Naive B cell (primary cell): ENCODE measurements at places on chromosomes 11 and 22.

GRCh38 chr11:76610871-76611475, 59.6 kb downstream of the LRRC32 start:
- no peak for DNase-seq

DNA sequence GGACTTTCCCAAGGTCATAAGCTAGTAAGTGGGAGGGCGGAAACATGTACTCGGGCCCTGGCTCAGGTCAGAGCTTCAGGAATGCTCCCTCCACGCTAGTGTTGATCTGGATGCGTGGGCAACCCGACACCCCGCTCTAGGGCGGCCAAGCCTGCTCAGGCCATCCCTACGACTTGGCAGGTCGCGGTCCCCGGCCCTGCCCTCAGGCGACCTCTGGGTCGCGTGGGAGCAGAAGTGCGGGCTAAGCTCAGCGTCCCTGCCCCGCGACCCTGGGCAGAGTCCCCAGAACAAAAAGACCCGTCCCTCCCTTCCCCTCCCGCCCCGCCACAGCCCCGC, 781 bp upstream of the TEF start:
- DNase-seq, result no peak

DNA sequence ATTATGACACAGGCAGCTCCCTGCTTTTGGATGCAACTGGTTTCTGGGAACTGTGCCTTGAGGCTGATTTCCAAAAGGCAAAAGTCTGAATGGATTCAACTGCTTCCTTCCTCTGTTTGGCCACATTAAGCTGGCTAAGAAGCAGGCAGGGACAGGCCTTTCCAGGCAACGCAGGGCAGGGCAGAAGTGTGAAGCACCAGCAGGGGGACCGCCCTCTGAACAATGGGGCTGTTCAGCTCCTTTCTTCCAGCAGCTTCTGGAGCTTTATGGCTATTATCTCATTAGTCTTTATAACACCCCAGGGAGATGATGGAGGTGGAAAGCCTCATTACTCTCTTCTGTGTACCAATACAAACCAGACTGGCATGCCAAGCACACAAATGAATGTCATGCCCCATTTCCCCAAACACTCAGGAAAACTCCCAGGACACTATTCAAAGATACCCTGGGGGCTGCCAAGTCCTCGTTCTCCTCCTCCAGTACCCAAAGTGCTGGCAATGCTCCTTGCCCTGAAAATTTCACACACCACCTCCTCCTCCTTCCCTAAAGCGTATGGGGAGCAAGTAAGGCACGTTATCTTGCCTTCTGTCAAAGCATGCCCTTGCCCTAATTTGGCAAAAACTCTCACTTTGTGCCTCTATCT, 21.3 kb downstream of the MORC2 start:
- no peak for DNase-seq

DNA sequence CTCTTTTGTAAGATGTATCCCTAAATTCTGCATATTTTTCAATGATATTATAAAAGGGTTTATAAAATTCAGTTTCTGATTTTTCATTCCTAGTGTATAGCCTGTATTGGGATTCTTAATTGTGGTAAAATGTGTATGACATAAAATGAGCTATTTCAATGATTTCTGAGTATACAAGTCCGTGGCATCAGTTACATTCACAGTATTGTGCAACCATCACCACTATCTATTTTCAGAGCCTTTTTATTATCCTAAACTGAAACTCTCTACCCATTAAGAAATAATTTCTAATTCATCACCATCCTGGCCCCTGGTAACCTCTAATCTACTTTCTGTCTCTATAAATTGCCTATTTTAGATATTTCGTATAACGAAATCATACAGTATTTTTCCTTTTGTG, 39.8 kb downstream of the EIF3F start:
- DNase-seq, result no peak

GRCh38 chr11:69153661-69154060, 2.1 kb upstream of the SMIM38 start:
- DNase-seq, result no peak

- no peak for DNase-seq
These were observed 33.5 kb downstream of the TOM1 start for GRCh38 chr22:35333220-35333619.

GRCh38 chr11:93216511-93217101, 18.8 kb upstream of the SLC36A4 start:
- DNase-seq, result no peak

GRCh38 chr11:106706355-106706754, 311.9 kb downstream of the GUCY1A2 start:
- no peak for DNase-seq

- DNase-seq, result no peak
These were observed 26.4 kb downstream of the C11orf91 start for GRCh38 chr11:33674035-33674814.

DNA sequence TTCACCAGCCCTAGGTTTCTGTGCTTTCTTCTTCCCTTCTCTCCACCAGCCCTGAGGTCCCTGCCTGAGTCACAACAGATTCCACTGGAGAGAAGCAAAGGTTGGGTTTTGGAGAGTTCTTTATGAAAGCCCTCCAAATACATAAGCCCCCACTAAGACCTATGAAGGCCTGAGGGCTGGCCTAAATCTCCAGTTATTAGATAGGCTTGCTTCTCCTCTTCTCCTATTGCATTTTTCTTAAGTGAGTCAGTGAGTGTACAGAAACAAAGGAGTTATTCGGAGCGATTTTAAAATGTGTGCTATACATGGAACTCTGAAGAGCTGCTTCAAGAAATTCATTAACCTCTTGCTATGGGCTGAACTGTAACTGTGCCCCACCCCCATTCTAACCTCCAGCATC, 1057.3 kb downstream of the OPCML start:
- DNase-seq, result no peak

DNA sequence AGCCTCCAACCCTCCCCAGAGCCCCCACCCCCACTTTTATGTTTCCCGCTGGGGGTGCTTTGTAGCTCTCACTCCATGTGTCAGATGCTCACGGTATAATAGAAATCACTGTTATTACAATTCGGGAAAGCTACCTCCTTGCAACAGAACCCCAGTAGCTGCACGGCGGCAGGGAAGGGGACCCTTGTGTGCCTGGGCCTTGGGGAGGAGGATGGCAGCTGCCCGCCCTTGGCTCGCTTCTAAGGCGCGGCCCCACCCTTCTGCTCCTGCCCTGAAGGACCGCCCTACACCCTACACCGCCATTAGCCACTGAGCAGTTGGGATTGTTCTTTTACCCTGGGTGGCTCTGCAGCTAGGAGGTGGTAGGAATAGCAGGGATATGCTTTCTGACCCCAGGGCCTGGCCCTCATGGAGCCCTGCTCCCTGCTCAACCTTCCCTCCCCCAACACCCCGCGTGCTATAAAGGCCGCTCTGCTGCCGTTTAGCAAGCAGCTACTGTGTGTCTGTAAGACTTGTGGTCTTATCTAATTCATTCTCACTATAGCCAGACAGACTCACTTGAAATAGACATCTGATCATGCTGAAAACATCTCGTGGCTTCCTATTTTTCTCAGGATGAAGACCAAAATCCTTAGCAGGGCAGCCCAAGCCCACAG, 219.7 kb downstream of the CEP164 start:
- DNase-seq, result no peak

GRCh38 chr11:71286701-71287643, 34.6 kb upstream of the SHANK2 start:
- DNase-seq, result no peak

GRCh38 chr11:75158696-75159150, 7.8 kb downstream of the SLCO2B1 start:
- DNase-seq, result no peak

DNA sequence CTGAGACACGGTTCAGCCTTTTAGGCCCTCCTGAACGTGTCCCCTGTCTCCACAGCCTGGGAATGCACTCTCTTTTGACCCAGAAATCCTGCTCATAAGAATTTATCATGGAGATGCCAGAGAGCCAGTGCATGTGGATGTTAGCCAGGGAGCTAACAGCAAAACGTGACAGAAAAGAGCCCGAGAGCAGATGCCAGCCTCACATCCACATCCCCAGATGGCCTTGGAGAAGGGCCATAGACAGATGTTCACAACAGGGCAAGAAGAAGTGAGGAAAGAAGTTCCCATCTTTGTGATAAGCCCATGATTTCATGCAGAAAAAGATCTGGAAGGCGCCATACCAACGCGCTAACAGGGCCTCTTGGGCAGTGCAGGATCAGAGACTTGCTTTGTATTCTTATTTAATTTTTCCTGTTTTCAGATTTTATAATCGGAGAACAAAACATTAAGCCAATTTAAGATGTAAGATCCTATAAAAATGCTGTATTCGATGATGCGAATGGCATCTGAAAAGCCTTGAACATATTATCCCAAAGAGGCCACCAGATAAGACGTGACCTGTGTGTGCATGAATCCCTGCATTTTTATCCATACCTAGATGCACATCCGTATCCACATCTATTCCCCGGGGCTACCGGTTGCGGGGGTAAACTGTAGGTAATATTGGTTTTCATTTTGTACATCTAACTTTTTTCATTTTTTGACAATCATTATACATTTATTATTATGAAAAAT, 48.7 kb downstream of the IGLL5 start:
- DNase-seq, result no peak

DNA sequence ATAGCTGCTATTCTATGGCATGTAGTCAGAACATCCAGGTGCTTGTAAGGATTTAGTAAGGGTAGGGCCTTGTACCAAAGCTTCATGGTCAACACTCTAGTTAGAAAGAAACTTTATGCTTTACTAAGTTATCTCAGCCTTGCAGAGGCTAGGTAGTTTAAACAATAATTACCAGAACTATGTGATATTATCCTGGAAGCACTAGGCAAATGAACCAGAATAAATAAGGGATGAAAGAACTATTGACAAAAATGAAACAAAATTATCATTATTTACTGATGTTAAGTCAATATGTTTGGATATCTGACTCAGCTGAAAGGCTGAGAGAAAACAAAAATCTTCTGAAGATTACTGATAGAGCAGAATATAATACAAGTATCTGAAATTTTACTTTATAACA, 1089.1 kb upstream of the RAG2 start:
- DNase-seq, result no peak

DNA sequence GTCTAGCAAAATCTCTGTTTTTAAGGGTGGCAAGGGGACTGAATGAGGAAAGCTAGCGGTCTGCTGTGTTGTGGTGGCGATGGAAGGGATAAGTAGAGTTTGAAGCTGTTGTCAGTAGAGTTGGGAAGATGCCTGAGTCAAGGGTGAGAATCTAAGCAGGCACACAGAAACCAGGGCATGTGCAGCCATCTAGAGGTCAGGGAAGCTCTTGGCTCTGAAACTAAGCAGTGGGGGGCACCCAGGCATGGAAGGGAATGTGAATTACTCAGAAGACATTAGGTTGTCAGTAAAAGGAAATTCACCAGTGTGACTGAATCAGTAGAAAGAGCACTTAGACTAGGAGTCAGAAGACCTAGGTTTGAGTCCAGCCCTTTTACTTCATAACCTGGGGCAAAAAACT, 15.4 kb downstream of the BMAL1 start:
- no peak for DNase-seq

DNA sequence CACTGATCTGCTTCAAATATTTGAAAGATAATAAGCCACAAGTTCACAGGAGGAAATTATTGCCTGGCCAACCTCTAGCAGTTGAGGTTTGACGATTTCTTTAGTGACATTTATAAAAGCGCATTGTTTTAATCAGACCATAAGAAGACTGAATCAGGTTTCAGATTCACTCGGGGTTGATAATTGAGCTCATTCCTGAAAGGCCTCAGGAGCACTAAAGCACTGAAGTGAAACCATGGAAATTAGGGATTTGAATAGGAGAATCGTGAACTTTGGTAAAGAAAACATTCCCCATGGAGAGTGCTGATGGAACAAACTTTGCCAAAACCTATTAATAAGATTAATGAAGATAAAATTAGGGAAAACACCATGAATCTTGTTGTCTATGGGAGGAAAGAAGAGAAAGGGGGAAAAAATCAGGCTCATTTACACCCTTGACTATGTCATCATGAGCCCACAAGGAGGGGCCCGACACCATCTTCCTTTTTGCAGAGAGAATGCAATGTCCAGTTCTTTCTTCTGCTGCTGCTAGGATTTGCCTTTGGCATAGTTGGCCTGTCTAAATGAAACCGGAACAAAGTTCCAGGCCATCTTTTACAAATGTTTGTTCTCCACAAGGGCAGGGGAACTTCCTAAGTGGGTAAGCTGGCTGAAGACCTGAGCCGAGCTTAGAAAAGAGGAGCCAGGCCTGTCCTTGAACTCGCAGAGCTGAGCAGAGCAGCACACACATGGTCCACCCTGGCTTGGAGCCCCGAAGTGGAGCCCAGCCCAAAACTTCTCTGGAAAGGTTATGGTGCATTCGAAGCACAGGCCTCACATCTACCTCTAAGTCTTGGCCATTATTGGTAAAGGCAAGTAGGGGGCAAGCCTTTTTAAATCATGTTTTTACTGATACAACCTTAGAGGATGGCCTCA, 56.1 kb upstream of the EIF3M start:
- DNase-seq, result no peak

DNA sequence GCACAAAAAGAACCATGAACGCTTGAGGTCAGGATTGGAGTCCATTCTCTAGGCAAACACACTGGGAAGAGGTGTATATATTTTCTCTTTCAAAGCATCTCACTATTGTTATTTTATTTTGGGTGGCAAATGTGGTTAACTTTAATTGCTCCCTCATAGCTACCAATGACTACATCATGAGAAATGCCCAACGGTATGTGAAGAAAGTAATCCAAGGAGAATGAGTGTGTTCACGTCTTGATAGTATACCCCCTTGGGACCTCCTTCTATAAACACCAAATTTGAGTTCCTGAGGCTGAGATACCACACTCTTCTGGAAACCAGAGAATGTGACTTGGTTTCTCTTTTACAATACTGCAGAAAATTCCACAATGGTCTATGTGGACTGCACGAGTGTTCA, 15.8 kb downstream of the OR8D1 start:
- no peak for DNase-seq

GRCh38 chr22:18013947-18014346, 10.4 kb downstream of the MICAL3 start:
- DNase-seq, result no peak

DNA sequence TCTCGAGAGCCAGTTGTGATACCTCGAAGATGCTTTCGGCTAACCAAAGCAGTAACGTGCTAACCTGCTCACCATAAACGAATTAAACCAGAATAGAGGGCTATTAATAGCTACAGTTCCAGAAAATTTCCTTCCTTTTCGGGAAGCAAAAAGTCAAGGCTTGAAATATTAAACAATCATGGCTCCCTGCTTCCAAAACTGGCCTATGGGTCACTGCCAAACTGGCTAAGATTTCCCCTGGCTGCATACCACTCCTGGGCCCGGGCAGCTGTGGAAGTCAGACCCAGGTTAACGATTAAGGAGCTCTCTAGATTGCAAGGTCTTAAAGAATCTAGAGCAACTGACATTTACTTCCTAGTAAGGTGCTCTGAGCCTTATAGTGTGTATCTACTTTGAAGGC, 1.7 kb downstream of the AMOTL1 start:
- DNase-seq, result no peak

- DNase-seq, result no peak
These were observed 10.7 kb downstream of the DAGLA start for GRCh38 chr11:61690706-61691379.
